ENCODE measurements at places on chromosomes 16 and 17.

DNA sequence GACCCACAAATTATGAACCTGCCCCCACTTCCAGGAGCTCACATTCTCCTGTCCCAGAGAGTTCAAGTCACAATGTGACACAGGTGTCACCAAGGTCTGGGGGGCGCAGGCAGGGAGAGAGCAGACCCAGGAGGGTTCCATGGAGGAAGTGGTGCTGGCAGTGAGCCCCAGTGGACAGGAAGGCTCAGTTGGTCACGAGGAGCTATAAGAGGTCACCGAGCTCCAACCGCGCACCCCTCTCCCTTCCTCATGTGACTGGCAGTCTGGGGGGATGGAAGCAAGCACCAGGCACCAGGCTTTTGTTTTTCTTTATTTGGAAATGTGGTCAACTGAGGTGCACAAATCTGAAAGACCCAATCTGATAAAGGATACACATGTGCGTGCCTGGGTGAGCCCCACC is 2.5 kb downstream of the ITGAD start:
- DNase-seq = no peak

DNA sequence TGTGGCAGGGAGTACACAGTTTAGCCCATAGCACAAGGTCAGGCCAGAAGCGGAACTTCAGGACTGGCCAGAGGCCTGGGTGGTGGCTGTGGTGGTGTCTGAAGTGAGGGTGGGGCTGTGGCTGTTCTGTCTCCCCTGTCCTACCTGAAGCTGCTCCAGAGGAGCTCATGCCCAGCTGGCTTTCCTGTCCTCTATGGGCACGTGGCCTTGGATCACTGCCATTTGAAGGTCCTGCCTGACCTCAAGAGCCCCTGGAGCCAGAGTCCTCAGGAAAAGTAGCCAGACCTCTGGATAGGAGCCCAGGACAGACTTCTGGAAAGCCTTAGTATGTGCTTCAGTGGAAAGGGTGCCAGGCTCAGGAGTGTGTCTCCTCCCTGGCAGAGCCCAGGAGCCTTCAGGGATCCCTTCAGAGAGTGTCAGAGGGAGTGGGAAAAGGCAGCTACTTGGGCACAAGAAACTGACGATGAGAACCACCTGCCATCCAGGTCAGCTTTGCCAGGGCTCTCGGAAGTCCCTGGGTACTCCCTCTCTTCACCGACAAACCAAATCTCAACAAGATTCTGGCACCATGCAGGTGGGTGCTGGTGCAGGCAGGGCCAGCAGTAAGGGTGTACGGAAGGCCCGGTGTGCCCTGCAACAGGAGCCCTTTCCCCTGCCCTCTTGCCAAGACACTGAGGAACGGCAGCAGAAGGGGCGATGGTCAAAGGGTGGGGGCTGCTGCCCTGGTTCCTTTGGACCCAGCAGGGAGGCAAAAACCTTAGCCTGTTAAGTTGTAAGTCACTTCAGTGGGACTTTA is 153.7 kb downstream of the NTN1 start:
- no peak for DNase-seq

GRCh38 chr17:78803186-78803845 is 21.2 kb upstream of the CYTH1 start:
- no peak for DNase-seq

DNA sequence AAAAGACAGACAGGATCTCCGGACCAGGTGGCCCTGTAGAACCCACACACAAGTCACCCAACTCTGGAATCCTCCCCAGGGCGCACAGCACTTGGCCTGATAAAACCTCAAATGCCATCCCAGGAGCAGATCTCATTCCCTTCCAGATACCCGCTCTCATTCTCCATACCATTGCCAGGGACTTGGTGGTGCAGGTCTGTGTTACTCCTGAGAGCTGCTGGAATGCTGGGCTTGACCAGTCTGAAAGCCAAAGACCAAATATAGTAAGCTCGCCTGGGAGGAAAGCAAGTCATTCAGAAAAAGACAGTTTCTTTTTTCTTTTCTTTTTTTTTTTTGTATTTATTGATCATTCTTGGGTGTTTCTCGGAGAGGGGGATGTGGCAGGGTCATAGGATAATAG is 10.7 kb downstream of the MKS1 start:
- DNase-seq = no peak

GRCh38 chr16:51875834-51876600 is 670.9 kb downstream of the TOX3 start:
- no peak for DNase-seq

GRCh38 chr17:81339191-81339533 is 44.1 kb upstream of the SLC38A10 start:
- no peak for DNase-seq

DNA sequence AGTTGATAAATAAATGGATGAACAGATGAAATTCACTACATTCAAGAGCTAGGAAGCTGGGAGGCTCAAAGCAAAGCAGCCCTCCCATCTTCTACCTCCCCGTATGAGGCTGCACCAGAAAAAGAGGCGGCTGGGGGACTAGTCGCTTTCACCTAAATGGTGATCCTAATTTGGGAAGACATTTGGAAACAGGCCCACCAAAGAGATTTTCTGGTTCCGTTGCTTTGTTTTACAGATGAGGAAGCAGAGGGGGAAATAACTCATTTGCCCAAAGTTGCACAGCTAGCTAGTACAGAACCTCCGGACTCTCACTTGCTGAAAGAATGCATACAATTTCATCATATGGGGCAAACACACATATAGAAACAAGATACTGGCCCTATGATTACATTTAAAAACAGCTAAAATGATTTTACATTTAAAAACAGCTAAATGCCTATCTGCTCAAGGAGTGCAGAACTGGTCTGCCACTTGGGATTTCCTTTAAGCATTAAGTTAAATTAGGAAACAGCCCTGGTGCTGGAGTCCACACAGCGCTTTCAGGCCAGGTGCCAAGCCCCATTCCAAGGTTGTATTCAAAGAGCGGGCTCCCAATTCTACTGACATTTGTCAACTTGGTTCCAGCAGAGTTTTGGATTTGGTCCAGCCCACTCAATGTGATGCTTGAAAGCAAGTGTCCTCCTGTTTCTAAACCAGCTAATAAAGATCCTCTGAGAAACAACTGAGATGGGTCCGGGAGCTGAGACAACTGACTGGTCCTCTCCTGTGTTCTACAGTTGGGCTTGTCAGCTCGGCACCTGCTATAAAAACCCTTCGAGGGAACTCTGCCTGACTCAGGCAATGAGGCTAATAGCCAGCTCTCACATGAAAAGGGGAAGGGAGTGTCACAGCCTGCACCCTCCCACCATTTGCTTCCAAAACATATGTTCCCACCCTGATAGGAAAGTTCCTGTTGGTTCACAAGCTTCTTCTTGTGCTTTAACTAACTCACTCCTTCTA is 11.7 kb downstream of the ERN1 start:
- DNase-seq = peak; percentile 68

GRCh38 chr17:60602385-60602742 is 2.4 kb downstream of the PPM1D start:
- DNase-seq = no peak

DNA sequence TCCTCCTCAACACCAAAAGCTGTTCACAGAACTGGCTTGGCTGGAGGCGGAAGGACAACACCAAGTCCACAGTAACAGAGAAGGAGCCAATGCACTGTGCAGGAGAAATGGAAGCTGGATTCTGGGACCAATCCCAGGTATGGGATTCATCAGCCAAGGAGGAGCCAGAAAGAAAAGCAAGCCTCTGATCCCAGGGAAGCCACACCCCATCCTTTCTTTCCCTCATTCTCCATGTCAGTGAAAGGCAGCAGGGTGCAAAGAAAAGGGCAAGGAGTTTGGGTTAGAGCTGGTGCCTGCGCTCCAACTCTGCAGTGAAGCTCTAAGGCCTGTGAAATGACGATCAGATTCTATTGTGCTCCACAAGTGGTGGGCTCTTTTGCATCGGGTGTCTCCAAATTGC is 11.0 kb downstream of the DCAKD start:
- DNase-seq = no peak

- DNase-seq = no peak
Observed at GRCh38 chr17:74822335-74822938, 37.2 kb downstream of the GRIN2C start.

DNA sequence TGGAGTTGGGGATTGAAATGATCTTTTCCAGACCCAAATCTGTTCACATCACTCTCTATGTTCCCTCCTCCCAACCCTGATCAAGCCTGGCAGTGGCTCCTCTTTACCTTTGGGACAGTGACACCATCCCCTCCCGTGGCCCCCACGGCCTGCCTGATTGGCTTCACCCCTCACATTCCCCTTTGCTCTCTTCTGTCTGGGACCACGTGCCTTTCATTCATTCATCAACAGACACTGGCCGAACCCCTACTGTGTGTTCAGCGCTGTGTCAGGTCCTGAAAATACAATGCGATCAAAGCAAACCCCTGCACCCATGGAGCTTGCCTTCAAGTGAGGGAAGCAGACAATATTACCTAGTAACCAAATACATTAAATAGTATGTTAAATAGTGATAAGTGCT is 2.2 kb upstream of the ALOX12B start:
- no peak for DNase-seq

DNA sequence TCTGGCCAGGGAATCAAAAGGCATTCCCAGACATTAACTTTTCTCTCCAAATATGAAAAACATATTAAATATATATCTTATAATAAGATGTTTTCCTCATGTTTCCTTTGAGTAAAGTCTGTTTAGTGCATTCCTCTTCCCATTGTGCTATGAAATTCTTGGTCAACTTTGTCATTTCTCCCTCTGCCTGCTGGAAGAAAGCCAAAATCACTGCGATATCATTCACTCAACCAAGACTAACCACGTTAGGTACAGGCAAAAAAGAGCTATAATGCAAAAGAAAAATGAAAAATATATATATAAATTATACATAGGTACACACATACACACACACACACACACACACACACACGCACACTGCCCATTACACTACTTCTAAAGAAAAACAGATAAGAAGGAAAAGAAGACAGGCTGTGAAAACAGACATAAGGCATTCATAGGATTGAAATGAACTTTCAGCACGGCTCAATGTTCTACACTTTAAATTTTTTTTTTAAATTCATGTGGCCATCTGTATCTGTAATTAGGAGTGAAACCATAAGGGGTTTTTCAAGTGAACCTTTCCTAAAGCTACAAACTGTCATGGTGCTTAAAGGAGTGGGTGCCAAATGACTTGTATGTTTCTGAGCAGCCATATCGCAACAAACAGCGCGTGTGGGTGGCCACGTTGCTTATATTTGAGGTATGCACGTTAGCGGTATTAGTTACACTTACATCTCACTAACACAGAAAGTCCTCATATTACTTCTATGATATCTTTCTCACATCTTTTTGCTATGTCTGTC is 71.6 kb upstream of the PSMD7 start:
- DNase-seq = no peak

DNA sequence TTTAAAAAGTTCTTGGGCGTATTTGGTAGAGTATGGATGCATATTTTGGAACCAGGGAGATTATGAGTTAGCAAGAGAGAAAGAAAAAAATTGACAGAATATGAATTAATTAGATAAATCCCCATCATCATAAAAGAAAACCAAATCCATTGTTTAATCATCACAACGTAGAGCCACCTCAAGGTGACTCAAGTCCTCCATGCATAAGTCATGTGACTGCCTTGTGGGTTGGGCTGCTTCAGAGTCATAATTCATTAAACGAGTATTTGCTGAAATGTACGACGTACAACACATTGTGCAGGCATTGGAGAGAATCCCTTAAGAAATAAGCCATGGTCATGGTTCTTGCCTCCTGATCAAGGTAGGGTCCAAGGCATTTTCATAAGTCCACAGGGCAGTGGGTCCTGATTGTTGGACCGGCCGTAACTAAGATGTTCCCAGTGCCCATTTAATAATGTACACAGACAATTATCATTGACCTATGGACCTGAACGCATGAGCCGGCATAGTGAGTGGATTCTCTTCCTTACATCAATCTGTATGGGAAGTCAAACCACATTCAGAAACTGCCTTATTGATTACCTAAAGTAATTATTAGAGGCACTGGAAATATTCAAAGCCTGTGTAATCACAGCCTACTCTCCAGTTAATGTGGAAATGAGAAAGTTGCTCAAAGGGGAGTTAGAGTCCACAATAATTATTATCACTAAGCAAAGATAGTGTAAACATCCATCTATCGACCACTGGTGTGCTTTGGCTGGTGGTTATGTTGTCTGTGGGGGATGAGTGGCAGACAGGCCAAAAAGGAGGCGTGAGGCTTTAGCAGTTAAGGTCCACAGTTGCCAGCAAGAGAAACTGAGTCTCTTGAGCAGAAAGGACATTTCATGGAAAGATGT is 165.4 kb downstream of the PITPNC1 start:
- DNase-seq = no peak

- DNase-seq = no peak
Observed at GRCh38 chr17:2445638-2446037, 44.8 kb upstream of the MNT start.

DNA sequence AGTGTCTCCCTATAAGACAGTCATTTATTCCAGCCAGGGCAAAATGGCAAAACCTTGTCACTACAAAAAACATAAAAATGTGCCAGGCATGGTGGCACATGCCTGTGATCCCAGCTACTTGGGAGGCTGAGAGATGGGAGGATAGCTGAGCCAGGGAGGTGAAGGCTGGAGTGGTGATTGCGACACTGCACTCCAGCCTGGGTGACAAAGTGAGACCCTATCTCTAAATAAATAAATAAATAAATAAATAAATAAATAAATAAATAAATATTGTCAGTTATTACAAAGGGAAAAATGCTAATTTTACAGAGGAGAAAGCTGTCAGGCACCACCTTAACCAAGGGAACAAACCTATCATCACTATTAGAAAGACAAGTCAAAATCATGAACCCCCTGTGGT is 75.5 kb downstream of the STH start:
- DNase-seq = no peak

DNA sequence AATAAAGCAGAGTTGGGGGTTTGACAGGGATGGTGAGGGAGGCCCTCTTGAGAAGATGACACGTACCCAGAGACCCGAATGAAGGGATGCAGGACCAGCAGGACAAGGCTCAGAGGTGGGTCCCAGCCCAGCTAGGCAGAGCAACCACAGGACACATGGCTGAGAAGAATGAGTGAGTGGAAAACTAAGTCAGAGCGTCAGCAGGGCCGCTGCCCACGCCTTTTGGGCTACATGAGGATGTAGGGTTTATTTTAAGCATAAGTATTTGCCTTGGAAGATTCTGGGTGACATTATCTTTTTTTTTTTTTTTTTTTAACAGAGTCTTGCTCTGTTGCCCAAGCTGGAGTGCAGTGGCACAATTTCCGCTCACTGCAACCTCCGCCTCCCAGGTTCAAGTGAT is 176.0 kb downstream of the TMEM132E start:
- no peak for DNase-seq

DNA sequence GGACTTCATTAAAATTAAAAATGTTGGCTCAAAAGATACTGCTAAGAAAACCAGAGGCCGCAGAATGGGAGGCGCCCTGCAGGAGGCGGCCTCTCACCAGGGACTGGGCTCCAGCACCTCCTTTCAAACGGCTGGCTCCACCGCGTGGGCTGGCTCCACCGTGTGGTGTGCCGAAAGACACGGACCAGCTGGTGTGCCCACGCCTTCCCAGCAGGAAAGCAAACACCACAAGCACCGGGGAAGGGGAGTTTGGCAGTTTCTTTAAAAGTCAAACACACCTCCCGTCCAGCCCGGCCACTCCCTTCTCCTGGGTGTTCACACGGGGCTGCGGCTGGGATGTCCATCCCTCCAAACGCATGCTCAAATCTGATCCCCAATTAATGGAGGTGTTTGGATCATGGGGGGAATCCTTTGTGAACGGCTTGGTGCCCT is 13.9 kb downstream of the HAGH start:
- DNase-seq = peak; percentile 64

- DNase-seq = no peak
Observed at GRCh38 chr16:29990034-29990433, 5.4 kb downstream of the HIRIP3 start.

Data from NCI-H1092 (cell line).